NCI-H2171 treated with DMSO at 0.1 percent for 48 hours (cell line): ENCODE measurements at places on chromosomes 2 and 18.
A peak's percentile ranks its signal among the peaks of the same experiment; 100 is the strongest.

DNA sequence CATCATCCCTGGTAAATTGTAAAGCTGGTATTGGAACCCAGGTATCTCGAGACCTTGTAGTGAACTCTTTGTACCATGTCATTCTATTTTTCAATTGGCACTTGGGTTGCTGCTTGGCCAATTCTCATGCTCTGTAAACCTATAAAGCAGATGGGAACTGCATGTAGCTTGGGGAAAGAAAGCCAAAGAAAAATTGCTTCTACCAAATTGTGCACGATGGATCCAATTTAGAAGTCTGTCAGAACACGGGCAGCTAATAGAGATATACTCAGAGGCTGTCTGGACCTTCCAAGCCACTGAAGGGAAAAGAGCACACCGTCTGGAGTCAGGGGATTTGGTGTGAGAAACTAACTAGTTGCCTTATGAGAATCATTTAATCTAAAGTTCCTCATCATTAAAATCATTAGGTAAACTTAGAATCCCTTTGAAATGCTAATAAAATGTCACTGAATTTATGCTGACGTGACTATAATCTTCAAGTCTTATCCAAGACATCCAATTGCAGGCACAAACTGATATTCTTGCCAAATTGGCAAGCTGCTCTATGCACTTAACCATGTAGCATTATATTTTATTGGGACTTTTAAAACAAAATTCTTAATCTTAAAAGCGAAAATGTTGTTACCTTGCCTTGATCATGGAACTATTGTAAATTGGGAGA is 206.8 kb downstream of the DCC start:
- no peak for DNase-seq

DNA sequence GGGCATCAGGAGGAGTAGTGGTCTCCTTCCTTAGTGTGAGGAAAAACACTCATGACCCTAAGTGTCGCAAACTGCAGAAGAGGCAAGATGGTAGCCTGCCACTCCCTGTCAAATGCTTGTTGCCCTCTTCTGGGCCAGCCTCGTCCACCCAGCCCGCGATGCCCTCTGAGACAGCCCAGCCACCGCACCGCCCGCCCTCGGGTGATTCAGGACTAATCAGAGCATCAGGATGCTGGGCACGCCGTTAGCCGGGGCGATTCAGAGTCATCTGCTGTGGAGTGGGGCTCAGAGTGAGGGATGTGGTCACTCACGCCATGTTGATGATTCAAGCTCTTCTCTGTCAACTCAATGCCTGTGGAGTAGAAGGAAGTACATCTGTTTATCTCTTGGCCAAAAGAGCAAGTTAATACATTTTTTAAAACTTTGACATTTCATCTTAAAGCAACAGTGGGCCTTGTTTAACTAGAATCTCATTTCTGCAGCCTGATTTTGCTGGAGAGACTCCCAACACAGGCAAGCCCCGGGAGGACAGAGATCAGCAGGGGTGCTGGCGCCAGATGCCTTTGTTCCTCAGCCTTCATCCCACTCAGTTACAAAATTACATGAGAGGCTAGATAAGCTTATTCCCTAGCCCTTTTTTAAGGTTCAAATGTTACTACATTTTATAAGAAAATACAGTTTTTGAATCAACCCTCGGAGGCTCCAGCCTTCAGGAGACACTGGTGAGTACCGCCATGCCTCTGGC is 79.0 kb downstream of the TMEM18 start:
- no peak for DNase-seq

DNA sequence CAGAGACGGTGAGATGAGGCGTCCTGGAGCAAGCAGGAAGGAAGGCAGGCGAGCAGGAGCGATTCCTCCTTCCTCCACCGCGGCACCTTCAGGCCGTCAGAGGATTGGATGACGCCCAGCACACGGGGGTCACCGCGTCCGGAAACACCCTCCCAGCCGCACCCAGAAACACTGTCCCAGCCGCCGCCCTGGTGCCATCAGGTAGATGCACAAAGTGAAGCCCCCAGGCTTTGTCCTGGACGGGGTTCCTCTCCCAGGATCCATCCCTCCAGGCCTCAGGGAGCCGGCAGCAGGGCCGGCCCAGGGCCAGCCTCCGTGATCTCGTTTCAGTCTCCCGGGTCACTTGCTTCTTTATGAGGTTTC is 31.5 kb downstream of the RTP5 start:
- DNase-seq: no peak

DNA sequence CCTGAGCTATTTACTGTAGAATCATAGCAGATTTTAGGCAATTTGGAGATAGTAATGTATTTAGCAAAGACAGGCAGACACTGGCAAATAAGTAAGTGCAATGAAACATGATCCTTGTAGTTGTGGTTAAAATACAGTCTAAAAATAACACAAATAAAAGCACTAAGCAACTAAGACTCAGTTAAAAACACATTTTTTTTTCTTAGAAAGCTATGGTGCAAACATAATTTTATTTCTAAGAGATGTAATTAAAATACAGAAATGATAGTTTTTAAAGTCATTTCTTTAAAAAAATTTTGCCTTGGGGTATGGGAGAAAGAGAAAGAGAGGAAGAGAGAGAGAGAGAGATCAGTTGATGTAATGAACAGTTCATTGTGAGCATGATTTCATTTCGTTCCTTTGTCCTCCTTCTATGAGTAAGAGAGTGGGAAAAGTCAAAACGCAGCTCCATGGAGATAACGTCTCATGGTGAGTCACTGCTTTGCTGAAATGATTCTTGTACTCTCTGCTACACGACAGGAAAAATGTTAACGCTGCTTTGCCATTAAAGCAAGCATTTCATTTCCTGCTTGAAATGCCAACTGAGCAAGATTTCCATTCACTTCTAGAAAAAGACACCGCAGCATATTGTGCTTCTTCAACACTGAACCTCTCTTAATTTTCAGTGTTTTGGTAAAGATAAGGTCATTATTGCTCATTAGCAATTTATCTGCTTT is 61.3 kb upstream of the PGAP1 start:
- DNase-seq: peak; percentile 88

DNA sequence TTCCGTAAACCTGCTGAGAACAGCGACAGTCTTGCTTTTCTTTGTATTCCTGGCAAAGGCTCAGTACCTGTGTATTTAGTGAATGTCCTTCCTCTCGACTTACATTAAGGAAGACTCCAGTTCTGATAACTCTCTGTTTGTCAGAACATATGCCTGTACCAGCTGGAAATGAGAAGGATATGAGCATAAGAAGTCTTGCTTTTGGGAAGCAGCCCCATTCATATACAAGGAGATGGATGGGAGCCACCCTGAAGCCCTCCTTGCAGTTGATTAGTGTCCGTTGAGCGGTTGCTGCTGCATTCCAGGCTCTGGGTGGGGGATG is 59.8 kb downstream of the SH3BP4 start:
- DNase-seq: no peak
